ENCODE measurements at places on chromosomes 12 and 14. TPM values are rescaled to one million over a fixed set of nuclear protein-coding genes. Genes with fewer than 3 reads are reported as not detected.

- no peaks in the 10 kb centered on the region for H3K36me3 ChIP-seq
- no peak overlapping the region for H3K4me3 ChIP-seq
- H3K4me1 ChIP-seq: no peaks in the 10 kb centered on the region
- H3K27ac ChIP-seq: no peak overlapping the region
- no peaks in the 10 kb centered on the region for H3K27me3 ChIP-seq
- DNase-seq: no peak
Observed at GRCh38 chr14:33081259-33081658, 142.6 kb downstream of the NPAS3 start.

DNA sequence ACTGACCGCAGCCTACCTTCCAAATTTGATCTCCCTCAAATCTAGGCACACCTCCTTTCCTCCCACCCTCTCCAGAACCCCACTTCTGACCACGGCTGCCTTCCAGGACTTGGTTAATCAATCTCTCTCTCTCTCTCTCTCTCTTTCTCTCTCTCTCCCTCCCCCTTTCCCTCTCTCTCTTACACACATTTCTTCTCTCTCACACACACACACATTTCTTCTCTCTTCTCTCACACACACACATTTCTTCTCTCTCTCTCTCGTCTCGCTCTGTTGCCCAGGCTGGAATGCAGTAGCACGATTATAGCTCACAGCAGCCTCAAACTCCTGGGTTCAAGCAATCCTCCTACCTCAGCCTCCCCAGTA lies 521 bp upstream of the GMFB start:
- DNase-seq: no peak
- H3K36me3 ChIP-seq: no peaks in the 10 kb centered on the region
- no peaks in the 10 kb centered on the region for H3K4me1 ChIP-seq
- H3K27ac ChIP-seq: peak overlapping the region; percentile 72

GRCh38 chr14:47194055-47194454 lies 481.4 kb downstream of the MDGA2 start:
- no peaks in the 10 kb centered on the region for H3K27me3 ChIP-seq
- no peaks in the 10 kb centered on the region for H3K4me1 ChIP-seq
- no peak for DNase-seq
- no peaks in the 10 kb centered on the region for H3K36me3 ChIP-seq
- no peak overlapping the region for H3K27ac ChIP-seq
- H3K4me3 ChIP-seq: no peak overlapping the region

The TMEM63C gene
- 1.9 TPM for total RNA-seq

DNA sequence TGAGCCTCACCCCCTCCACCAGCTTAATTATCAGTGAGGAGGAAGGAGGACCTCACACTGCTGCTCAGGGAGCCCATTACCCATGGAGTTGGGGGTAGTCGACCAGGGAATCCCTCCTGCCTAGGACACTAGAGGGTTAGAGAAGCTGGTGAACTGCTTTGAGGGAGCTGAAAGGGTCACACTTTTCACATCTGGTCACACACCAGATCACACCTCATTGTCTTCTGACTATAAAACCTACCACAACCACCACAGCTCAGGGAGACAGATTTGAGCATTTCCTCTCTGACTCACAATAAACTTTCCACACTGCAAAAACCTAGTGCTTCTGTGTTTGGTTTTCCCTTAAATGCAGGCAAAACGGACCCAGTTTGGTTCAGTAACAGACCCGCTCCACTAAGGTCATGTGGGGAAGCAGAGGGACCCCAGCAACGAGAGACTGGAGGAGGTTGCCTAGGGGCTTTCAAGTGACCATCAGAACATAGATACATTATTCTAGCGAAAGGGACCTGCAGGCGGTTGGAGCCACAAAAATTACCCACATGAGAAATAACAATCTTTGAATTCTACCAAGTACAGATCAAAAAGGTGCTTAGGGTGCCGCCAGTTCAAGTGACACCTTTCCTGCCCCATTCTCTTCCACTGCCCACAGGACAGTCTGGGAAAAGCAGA lies 151.4 kb upstream of the AVPR1A start:
- H3K27ac ChIP-seq: no peak overlapping the region
- H3K36me3 ChIP-seq: no peaks in the 10 kb centered on the region
- no peak overlapping the region for H3K4me3 ChIP-seq
- no peaks in the 10 kb centered on the region for H3K27me3 ChIP-seq
- DNase-seq: no peak
- no peaks in the 10 kb centered on the region for H3K4me1 ChIP-seq

DNA sequence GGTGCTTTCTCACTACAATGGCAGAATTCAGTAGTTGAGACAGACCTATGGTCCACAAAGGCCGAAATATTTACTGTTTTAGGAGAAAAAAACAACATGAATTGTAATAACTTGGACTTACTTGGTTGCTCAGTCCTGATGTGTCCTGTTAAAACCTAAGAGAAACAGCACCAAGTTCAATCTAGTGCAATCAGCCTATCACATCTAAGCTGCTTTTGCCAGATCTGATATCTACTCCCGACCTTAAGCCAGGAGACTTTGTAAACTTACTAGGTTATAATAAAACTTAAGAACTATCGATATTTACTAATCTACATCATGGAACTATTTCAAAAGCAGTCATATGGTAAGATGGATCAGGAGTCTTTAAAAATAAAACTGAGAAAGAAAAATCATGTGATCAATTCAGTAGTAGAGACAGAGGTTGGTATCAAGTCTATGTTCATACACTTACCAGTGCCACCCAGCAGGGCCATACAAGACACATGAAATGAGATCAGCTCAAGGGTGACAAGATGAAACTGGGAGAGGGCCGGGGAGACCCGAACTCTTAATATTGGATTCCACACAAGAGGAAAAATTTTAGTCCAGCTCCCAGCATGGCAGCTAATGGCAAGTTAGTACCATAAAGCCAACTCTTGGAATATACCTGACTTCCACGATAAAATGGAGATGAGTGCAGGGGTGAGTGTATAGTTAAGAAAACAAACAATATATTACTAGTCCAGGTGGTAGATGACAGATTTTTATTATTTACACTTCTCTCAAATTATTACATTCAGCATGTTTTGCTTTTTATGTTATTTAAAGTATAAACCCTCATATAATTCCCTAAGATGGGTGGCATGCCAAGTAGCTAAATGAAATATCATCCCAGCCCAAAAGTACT lies 27.5 kb downstream of the NUDT4 start:
- peaks cover 7% of the 10 kb centered on the region for H3K36me3 ChIP-seq
- no peaks in the 10 kb centered on the region for H3K27me3 ChIP-seq
- DNase-seq: no peak
- no peak overlapping the region for H3K27ac ChIP-seq
- H3K4me3 ChIP-seq: no peak overlapping the region

The FERMT2 gene
- 78.2 TPM for total RNA-seq

The TAMALIN gene
- total RNA-seq: 52.3 TPM

- peak overlapping the region; percentile 71 for H3K4me3 ChIP-seq
- DNase-seq: peak; percentile 19
- no peaks in the 10 kb centered on the region for H3K27me3 ChIP-seq
- H3K4me1 ChIP-seq: no peaks in the 10 kb centered on the region
Observed at GRCh38 chr12:29147731-29148595, 1.1 kb upstream of the FAR2 start.

DNA sequence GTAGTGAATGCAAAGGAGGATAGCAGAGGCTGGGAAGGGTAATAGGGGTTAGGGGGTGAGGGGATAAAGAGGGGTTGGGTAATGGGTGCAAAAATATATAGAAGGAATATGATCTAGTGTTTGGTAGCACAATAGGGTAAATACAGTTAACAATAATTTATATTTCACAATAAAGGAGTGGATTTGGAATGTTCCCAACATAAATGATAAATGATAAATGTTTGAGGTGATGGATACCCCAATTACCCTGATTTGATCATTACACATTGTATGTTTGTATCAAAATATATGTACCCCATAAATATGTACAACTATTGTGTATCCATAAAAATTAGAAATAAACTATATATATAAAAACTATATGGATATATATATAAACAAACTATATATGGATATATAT lies 999 bp upstream of the MYRFL start:
- no peaks in the 10 kb centered on the region for H3K36me3 ChIP-seq
- no peak overlapping the region for H3K27ac ChIP-seq
- H3K4me3 ChIP-seq: no peak overlapping the region
- DNase-seq: no peak
- H3K4me1 ChIP-seq: no peaks in the 10 kb centered on the region
- no peaks in the 10 kb centered on the region for H3K27me3 ChIP-seq

The NPFF gene
- not detected for total RNA-seq

The FAM186B gene
- total RNA-seq: 0.85 TPM

The SLC6A15 gene
- total RNA-seq: 0.28 TPM

DNA sequence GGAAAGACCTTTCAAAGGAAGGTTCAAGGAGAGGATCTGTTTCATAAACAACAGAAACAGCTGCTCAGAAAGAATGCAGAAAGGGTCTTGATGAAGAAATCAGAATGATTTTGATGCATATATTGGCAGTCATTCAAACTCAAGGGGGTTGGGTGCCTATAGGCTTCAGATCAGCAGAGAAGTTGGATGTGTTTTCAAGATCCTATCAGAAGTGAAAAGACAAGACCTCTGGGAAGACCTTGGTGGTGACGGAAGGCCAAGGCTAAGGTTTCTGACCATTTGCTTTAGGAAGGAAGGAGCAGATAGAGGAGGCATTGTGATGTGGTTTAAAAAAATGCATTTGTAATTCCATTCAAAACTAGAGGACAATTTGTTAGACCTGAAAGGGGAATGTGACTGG lies 15.2 kb upstream of the PTPRB start:
- H3K27me3 ChIP-seq: no peaks in the 10 kb centered on the region
- DNase-seq: no peak
- H3K36me3 ChIP-seq: no peaks in the 10 kb centered on the region
- H3K4me1 ChIP-seq: no peaks in the 10 kb centered on the region
- no peak overlapping the region for H3K4me3 ChIP-seq

GRCh38 chr12:131418121-131418520 lies 292.8 kb upstream of the SFSWAP start:
- no peak for DNase-seq
- no peak overlapping the region for H3K27ac ChIP-seq
- no peaks in the 10 kb centered on the region for H3K4me1 ChIP-seq
- no peaks in the 10 kb centered on the region for H3K36me3 ChIP-seq
- H3K4me3 ChIP-seq: no peak overlapping the region
- no peaks in the 10 kb centered on the region for H3K27me3 ChIP-seq

The HOXC6 gene
- total RNA-seq: 22.0 TPM

The TMEM132C gene
- 0.28 TPM for total RNA-seq

The FGD4 gene
- total RNA-seq: 55.5 TPM

GRCh38 chr12:90410962-90411361 lies 544.0 kb downstream of the CCER1 start:
- H3K4me1 ChIP-seq: no peaks in the 10 kb centered on the region
- no peak for DNase-seq
- no peak overlapping the region for H3K4me3 ChIP-seq
- no peak overlapping the region for H3K27ac ChIP-seq

DNA sequence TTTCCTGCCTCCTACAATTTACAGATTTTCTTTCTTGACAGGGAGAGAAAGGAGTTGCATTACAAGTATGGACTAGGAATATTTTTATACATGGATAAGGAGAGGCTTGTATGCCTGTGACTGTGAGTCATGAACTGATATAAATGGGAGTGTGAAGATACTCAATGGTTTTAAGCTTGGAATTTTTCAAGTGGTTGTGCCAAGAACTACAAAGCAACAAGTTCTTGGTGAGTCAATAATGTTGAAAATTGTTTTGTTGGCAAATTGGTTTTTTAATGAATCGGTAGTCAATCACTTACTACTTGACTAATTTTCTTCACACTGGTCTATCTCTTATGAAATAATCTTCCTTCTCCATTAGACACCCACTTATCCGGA lies 58.9 kb upstream of the HMGA2 start:
- no peaks in the 10 kb centered on the region for H3K4me1 ChIP-seq
- no peaks in the 10 kb centered on the region for H3K36me3 ChIP-seq
- no peaks in the 10 kb centered on the region for H3K27me3 ChIP-seq
- no peak overlapping the region for H3K27ac ChIP-seq
- H3K4me3 ChIP-seq: no peak overlapping the region

- H3K4me3 ChIP-seq: no peak overlapping the region
- no peaks in the 10 kb centered on the region for H3K4me1 ChIP-seq
- H3K27me3 ChIP-seq: no peaks in the 10 kb centered on the region
- DNase-seq: peak; percentile 8
- no peak overlapping the region for H3K27ac ChIP-seq
Observed at GRCh38 chr14:104893435-104894207, 28.6 kb downstream of the CEP170B start.

The GPR84 gene
- total RNA-seq: 1.7 TPM

- DNase-seq: no peak
- no peak overlapping the region for H3K27ac ChIP-seq
- H3K36me3 ChIP-seq: no peaks in the 10 kb centered on the region
Observed at GRCh38 chr14:73365727-73366126, 92.6 kb downstream of the NUMB start.

DNA sequence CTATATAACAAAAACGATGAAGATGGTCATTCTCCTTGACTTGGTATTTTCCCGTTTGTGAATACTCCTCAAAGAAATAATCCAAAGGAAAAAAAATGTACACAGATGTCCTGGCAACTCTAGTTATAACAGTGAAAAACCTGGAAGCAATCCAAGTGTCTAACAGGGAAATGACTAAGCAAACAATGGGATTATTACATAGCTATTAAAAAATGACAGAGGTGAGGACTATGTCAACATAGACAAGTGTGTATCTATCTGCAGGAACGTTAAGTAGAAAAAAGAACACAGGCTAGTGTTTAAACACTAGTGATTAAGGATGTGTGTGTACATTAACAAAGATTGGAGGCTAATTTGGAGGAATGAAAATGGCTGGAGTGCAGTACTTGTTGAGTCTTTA lies 5.9 kb upstream of the APOLD1 start:
- H3K27me3 ChIP-seq: no peaks in the 10 kb centered on the region
- H3K4me1 ChIP-seq: no peaks in the 10 kb centered on the region
- no peak overlapping the region for H3K4me3 ChIP-seq
- no peak overlapping the region for H3K27ac ChIP-seq
- no peaks in the 10 kb centered on the region for H3K36me3 ChIP-seq
- DNase-seq: no peak

DNA sequence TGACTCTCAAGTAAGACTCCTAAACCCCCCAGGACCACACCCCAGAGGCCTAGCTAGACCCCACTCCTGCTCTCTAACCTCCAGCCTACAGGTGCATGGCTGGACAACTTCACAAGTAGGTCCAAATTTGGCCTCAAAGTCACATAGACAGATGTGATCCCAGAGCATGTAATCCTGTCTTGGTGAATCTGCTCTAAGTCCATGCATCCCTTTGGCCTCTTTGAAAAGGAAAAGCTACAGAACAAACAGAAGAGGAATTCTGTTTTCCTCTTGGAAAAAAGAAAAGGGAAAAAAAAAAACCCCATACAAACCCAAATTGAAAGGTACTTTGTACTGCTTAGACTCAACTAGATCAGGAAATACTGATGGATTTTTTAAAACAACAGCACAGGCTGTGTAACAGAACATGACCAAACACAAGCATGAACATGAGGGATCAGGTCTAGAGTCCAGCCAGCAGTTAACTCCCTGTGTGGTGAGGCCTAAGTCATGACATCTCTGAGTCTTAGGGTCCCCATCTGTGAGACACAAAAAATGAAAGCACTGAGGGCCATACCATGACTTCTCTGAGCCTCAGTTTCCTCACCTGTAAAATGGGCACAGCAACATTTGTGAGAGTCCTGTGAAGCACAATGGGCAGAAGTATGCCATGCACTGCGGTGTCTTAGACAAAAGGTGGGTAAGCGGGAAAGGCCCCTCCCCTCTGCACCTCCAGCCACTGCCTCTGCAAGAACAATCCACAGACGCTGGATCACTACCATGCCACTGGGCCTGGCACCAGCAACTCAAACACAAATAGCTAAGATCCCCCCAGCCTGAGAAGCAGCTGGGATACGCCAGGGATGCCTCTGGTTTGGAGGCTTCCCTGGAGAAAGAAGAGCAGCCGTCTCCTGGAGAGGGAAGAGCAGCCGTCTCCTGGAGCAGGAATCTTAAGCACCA lies 9.9 kb downstream of the PITPNM2 start:
- H3K36me3 ChIP-seq: no peaks in the 10 kb centered on the region
- H3K27ac ChIP-seq: peak overlapping the region; percentile 80
- no peak for DNase-seq

The PLA2G1B gene
- total RNA-seq: not detected

The TMPRSS12 gene
- not detected for total RNA-seq
